Left colon (tissue), 2 donors: ENCODE measurements at places on chromosomes 6 and 20.

DNA sequence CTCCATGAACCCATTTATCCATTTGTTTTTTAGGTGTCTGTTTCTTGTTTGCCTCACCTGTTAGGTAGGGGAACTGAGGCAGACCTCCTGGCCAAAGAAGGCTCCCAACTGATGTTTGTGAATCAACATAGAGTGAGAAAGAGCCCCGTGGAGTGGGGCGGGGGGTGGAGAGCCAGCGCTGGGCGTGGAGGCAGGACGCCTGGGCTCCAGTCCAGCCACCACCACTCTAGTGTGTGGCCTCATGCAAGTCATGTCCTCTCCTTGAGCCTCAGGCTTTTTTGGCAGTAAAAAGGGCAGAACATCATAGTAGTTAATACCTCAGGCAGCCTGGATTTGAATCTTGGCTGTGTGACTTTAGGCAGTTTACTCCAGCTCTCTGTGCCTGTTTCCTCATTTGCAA is 42.2 kb upstream of the SCRT2 start:
- DNase-seq, result no peak

DNA sequence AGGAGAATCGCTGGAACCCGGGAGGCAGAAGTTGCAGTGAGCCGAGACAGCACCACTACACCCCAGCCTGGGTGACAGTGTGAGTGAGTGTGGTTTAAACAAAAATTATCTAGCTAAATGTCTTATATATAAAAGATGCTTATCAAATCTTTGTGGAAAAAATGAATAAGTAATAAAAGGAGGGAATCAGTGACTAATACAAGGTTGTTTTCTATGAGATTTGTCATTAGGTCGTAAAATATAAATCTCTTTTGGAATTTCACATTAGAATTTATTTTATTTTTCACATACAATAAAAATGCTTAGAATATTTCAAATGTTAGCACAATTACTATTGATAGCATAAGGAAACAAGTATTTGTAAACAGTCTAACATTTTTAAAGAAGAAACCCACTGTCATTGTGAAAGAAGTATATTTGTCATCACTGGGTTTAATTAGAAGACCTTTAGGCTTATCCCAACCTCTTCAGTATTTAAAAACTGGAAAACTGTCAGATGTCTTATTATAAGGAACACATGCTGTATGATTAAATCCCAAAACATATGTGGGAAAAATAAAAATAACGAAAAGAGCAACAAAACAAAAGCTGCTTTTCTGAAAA is 47.1 kb downstream of the ASCC3 start:
- no peak for DNase-seq

DNA sequence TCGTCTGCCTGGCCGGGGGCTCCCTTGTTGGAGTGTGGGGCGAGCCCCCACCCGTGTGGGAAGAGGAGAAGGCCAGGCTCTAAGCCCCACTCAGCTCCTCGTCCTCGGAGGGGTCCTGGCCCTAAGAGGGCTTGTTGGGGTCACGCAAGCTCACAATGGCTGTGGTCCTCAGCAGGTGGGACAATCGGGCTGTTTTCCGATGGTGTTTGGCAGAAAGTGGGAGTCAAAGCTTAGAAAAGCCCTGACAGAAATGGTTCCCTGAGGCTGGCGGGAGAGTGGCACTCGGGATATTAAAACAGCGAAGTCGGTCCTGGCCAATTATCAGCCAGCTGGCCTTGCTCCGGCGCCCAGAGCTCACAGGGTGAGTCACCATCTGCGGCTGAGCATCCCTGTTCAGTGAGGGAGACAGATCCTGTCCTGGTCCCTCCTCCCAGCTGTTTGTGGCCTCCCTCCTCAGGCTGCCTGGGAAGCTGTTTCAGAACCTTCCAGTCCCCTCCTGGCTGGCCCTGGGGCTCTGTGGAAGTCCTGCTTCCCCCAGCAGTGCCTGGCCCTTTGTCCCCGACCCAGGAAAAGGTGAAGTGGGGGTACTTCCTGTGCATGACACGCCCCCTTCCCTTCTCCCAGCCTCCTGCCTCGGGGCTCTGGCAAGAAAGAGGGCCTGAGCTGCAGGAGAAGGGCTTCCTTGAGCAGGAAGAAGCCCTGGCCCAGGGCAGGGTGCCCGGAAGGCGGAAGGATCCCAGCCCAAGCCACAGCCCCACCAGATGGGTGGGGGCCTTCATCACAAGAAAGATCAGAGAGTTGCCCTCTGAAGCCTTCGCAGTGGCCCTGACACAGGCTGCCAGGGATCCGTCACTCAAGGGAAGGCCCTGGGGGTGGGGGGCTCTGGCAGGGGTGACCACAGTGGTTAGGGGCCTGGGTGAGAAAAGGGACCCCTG is 53.6 kb upstream of the BHLHE23 start:
- DNase-seq, result no peak

GRCh38 chr6:151440498-151440897 is 11.4 kb downstream of the RMND1 start:
- DNase-seq, result no peak

DNA sequence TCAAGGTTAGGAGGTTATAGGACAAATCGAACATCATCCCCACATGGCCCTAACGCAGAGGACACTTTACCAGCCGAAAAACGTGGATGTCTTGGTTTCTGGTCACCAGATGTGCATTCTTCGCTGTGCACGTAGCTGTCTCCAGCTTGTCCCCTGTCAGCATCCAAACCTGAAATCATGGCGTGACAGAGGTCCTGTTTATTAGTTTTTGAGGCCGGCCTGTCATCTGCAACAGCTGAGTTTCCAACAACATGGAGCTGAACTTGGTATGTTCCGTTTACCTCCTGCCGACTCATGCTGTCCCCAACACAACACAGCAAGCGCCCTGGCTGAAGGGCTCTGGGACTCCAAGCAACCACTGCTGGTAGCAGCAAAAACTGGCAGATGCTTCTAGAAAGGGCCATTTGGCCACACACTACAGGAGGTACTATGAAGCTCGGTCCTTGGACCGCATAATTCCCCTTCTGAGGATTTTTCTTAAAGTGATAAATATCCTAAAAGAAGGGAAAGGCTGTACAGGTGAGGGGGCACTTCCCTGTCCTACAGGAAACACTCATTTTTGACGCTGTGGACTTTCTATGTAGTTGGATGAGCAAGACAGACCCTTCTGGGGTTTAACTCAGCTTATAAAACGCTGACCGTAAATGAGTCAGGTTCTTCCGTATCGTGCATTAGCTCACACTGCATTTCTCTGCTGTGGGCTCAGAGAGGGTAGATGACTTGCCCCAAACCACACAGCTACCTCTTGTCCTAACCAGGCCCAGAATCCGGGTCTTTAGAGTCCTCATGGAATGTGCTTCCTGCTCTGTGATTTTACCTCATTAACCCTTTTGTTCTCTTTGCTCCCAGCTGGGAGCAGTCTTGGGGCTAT is 79.7 kb upstream of the NFATC2 start:
- no peak for DNase-seq

DNA sequence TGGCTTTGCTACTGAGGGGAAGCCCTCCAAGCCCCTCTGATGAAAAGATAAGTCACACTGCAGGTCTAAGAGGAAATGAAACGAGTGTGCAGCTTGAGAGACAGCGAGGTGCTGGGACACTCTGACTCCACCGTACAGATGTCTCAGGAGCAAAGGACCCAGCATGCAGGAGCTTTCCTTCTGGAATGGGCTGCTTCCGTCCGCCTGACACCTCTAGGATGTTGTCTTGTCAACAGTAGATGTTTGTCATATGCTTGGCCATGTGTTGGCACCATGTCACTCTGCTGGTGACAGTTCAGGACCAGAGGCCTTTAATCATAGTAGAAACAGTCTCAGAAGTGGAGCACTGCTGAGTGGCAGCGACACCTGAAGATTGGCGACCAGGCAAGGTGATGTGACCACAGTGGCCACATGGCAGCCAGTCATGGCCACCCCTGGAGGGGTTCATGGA is 46.7 kb downstream of the SLC24A3 start:
- no peak for DNase-seq

DNA sequence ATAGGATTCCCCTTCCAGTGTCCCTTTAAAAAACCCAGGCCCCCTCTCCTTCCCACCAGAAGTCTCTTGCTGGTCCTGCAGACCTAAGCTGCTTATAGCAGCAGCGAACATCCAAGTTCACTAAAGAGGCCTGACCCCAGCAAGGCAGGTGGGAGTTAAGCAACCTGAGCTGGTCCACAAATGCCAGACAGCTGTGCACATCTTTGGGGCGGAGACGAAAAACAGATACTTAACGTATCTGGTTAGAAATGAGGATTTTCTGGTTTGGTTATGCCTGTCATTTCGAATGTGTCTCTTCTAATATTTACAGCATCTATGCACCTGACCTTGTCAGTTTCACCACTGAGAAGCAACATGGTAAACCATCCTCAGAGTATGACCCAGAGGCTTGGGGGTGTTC is 87.8 kb downstream of the SLC2A10 start:
- no peak for DNase-seq

- DNase-seq, result no peak
Measured at GRCh38 chr6:25316626-25317025, 37.5 kb downstream of the CARMIL1 start.

DNA sequence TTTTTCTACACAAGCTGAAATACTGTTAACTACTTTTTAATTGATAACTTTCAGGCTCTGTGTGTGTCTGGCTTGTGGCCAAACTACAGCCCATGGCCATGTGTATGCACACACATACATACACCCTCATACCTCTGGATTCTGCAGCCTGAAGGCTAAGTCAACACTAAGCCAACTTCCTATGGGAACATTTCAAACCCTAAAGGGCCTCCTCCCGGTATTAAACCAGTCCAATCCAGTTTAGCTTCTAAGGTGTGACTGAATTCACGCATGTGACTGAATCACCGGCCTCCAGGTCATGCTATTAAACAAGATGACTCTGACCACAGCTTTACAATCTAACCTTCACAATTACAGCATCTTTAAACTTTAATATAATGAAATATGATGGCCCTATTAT is 20.7 kb upstream of the DST start:
- DNase-seq, result peak; percentile 57

GRCh38 chr6:14697427-14697826 is 548.4 kb upstream of the JARID2 start:
- DNase-seq, result no peak

DNA sequence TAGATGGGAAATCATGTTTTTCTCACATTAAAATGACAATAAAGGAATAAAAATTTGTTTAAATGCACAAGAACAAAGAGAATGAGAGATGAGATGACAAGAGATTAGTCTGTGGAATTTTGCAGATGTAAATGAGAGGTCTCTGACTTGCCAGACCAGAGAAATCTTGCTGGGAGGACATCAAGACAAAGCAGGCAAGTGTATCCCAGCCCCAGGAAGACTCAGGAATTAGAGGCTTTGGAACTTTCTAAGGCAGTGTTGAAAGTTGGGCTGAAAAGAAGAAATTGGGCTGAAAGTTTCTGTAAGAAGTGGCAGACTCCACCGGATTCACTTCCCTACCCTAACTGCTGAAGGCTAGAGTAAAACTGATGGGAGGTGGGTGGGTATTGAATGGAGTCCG is 54.6 kb downstream of the AFDN start:
- no peak for DNase-seq

DNA sequence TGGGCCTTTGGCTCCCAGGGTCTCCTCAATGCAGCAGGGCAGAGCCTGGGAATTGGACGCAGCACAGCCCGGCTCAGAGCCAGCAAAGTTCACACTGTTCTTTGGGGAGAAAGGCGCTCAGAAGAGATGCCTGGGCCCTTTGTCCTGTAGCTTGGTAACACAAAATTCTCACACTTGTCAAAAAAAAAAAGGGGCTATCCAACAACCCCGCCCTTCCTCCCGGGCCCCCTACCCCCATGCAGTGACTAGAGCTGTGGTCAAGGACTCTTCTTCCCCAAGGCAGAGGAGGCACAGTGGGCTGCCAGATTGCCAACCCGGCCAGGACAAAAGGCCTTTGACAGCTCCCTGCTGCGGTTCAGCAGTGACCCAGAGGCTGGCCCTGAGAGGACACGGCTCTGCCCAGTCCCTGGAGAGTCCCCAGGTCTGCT is 2.0 kb downstream of the NKAIN4 start:
- no peak for DNase-seq

DNA sequence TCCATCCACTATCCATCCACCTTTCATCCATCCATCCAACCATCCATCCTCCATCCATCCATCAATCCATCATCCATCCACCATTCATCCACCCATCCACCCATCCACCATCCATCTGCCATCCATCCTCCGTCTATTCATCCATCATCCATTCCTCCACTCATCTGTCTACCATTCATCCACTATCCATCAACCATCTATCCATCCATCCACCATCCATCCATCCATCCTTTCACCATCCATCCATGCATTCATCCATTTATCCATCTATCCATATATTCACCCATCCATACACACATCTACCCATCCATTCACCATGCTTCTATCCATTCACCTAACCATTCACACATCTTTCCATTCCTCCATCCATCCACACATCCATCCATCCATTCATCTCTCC is 207.0 kb upstream of the CDH4 start:
- no peak for DNase-seq

GRCh38 chr6:113857556-113858479 is 673 bp downstream of the MARCKS start:
- peak; percentile 54 for DNase-seq

- DNase-seq, result no peak
Measured at GRCh38 chr20:21702553-21703470, 2.7 kb upstream of the PAX1 start.

GRCh38 chr6:125154761-125155135 is 1.2 kb downstream of the TPD52L1 start:
- DNase-seq, result peak; percentile 53

- peak; percentile 48 for DNase-seq
Measured at GRCh38 chr6:167794161-167795157, 32.3 kb upstream of the AFDN start.

- DNase-seq, result no peak
Measured at GRCh38 chr6:11388983-11389944, 148.3 kb upstream of the TMEM170B start.

- DNase-seq, result no peak
Measured at GRCh38 chr6:169803271-169803811, 51.9 kb downstream of the ERMARD start.

DNA sequence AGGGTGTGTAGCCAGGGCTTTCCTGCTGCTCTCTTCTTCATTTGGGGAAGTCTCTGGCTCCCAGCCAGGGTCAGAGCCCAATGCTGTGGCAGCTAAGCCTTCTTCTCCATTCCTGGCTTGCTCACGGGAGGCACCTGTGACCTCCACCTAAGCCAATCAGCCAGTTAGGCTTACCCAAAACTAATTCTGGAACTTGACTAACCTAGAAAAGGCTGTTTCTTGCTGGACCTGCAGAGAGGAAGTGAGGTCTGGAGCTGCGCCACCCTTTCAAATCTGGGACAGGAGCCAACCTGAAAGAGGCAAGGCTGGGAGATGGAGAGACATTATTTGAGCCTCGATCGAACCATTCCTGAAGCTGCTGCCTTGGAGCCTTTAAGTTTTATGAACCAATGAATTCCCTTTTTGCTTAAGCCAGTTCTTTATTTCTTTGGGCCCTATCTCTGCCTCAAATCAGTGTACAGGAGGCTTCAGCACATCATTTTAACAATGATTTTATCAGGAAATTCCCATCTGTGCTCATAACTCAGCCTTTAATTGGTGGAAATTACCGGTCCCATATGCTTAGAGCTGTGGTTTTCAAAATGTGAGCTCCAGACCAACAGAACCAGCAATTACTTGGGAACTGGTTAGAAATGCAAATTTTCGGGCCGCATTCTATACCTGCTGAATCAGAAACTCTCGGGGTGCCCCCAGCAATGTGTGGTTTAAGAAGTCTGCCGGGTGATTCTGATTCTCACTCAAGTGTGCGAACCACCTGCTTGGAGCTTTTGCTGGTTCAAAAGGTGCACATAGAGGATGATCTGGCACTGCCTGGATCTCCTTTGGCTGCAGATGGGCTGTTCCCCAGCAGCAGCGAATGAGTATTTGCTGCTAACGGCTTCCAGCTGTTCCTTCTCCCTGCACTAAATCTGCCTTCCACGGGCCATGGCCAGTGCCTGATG is 97.4 kb upstream of the RNF24 start:
- peak; percentile 54 for DNase-seq

GRCh38 chr20:53463101-53463972 is 130.3 kb downstream of the ZNF217 start:
- no peak for DNase-seq
